ENCODE measurements at places on chromosomes 16 and 17. TPM values are rescaled to one million over a fixed set of nuclear protein-coding genes. Genes with fewer than 3 reads are reported as not detected.

Gene NPIPB13
- 3.7 TPM for polyA plus RNA-seq

Gene CHD9NB
- polyA plus RNA-seq: 1.4 TPM

Gene RPH3AL
- 7.1 TPM for polyA plus RNA-seq

Gene TP53TG3C
- polyA plus RNA-seq: not detected

Gene CTRB2
- polyA plus RNA-seq: 2.6 TPM

- DNase-seq: peak; percentile 69
Measured at GRCh38 chr16:11296706-11297491, 15.8 kb upstream of the PRM1 start.

- DNase-seq: no peak
Measured at GRCh38 chr16:82157836-82158235, 12.2 kb downstream of the MPHOSPH6 start.

DNA sequence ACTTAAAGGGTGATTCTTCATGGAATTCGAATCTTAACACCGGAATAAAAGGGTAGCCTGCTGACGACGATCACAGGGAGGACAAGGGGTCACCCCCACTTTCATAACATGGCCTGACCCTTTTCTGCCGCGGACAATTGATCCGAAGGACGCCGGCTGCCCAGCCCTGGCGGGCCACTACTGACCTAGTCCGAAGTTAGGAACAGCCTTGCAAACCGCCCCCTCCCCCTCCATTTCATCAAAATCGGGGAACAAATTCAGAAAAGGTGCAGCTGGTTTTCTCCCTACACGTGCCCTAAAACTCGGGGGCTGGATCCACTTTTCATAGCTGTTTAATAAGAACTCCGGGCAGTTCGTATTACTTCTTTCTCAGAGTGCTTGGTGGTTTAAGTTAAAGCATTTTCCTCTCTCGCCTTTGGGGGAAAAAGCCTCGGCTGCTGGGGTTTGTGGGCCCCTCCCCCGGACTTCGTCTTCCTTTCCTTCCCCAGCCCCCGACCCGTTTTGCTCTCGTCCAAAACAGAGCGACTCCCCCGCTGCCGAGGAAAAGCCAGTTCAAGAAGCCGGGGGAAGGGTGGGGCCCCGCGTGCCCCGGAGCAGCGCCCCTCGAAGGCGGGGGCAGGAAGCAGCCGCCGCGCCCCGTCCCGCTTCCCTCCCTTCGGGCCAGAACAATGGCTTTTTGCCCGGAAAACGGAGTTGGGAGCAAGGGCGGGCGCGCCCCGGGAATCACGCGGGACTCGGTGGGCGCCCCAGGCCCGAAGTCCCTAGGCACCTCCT, 641 bp upstream of the CBX2 start:
- no peak for DNase-seq

Data from urinary bladder (tissue), 4 donors.